ENCODE measurements at places on chromosomes 1 and 21.
A peak's percentile ranks its signal among the peaks of the same experiment; 100 is the strongest.

- DNase-seq = peak; percentile 94
Measured at GRCh38 chr1:150579110-150579944, at the start of gene MCL1. Gene MCL1 (minus strand): TSS chr1:150579610. CDS start chr1:150579530, 80 bp downstream.

- DNase-seq = no peak
Measured at GRCh38 chr1:178819123-178819522, 51.8 kb downstream of the ANGPTL1 start.

DNA sequence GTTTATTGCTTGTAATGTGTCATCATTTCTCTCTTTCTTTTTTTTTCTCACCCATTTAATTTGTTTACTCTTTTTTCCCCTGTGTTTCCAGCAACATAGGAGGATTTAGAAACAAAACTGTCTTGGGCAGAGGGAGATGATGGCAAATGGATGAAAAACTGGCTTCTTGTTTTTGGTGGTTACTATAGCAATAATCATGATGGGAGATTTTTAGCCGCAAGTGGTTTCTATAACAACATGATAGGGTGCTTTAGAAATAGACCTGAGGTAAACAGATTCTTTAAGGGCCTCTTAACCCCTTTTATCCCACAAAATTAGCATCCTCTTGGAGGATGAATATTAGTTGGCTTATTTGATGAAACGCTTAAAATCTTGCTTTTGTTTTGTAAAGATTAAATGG is 51.6 kb downstream of the CRB1 start:
- no peak for DNase-seq

DNA sequence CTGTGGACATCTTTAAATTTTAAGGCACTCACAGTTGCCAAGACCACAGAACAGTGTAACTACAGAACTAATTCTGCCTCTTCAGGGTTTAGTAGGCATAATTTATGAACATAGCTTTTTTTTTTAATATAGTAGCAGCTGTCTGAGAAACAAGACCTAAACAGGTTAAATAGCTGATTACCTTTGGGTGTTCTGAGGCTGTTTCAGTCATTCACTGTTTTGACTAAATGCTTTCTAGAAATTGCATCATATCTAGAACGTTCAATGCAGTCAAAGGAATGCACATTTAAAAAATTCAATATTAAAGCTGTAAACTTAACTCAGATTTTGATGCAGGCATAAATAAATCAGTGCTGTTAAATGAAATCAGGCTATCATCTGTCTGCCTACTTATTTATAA is 101.6 kb downstream of the BRINP3 start:
- DNase-seq = no peak

DNA sequence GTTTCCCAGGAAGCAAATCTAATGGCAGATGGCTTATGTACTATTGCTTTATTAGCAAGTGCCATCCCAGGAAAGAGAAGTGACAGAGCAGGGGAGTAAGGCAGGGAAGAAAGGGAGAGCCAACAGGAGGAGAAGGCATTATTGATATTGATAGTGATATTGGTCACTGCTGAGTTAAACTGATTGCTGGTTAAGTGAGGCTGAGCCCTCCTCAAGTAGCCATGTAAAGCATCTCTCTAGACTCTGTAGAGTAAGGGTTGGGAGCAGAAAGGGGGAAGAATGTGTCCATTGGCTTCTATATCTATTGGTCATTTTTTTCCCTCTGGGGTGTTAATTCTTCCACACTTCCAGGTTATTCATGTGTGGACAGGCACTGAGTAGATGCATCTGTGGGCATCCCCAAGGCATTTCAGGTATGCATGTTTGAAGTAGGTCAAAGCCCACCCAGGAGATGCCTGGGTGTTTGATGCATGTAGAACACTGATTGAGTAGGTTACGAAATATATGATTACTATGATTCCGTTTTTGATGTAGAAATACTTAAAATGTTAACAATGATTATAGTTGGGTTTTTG is 290.5 kb upstream of the DPYD start:
- DNase-seq = no peak

DNA sequence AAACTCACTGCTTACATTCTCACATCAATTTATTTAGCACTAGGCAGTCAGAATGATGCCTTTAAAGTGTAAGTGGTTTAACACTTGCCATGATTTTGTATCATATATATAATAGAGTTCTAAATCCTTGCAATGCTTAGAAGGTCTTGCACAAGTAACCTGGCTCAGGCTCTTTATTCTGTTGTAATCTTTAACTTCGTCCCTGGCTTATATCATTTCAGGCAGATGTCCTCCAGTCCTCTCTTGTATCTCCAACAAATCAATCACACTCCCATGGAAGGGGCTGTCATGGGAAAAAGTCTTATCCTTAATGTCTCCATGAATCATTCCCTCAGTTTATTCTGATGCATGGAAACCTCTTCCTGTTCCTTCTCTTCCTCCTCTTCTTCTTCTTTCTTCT is 841.6 kb upstream of the B3GALT2 start:
- DNase-seq = no peak

Measured in HT-29 (cell line).